Smooth muscle cell of the pulmonary artery (primary cell): ENCODE measurements at places on chromosomes 7 and 10. TPM values are rescaled to one million over a fixed set of nuclear protein-coding genes. Genes with fewer than 3 reads are reported as not detected.

The H2BK1 gene
- total RNA-seq: not detected in 2 replicates

The GSTO2 gene
- total RNA-seq: 1.8 and 4.6 TPM in 2 replicates

The GIMAP5 gene
- total RNA-seq: not detected in 2 replicates

The NUTM2E gene
- not detected in 2 replicates for total RNA-seq

The PNLIPRP2 gene
- total RNA-seq: not detected in 2 replicates

The ANXA8L1 gene
- total RNA-seq: not detected in 2 replicates

The ERVW-1 gene
- not detected in 2 replicates for total RNA-seq

The ANKRD2 gene
- total RNA-seq: 0.33 and 1.1 TPM in 2 replicates

The MKX gene
- total RNA-seq: 0.13 TPM in 1 of 2 replicates, not detected in the other

The SPDYE1 gene
- total RNA-seq: not detected in 2 replicates

The LSM8 gene
- 18.6 and 21.5 TPM in 2 replicates for total RNA-seq

The CD36 gene
- 112 and 1,000 TPM in 2 replicates for total RNA-seq

The IL15RA gene
- total RNA-seq: 3.9 and 5.0 TPM in 2 replicates

The FGFBP3 gene
- 0.33 and 0.36 TPM in 2 replicates for total RNA-seq

The CREB5 gene
- 1.7 and 7.6 TPM in 2 replicates for total RNA-seq

The ZNF804B gene
- not detected in 2 replicates for total RNA-seq

The NKX2-3 gene
- not detected in 2 replicates for total RNA-seq

The PPP1R3C gene
- total RNA-seq: 195 and 201 TPM in 2 replicates

The MALRD1 gene
- 0.07 and 0.85 TPM in 2 replicates for total RNA-seq

The EVX1 gene
- not detected in 2 replicates for total RNA-seq
